ENCODE measurements at places on chromosomes 6 and 20. TPM values are rescaled to one million over a fixed set of nuclear protein-coding genes. Genes with fewer than 3 reads are reported as not detected.

GRCh38 chr6:167505782-167506181 is 180.9 kb downstream of the TTLL2 start:
- no peaks in the 10 kb centered on the region for H3K27me3 ChIP-seq
- H3K4me3 ChIP-seq = no peak overlapping the region
- no peaks in the 10 kb centered on the region for H3K36me3 ChIP-seq
- H3K4me1 ChIP-seq = no peaks in the 10 kb centered on the region
- DNase-seq = no peak

- no peak overlapping the region for H3K4me3 ChIP-seq
- H3K27me3 ChIP-seq = no peaks in the 10 kb centered on the region
- H3K36me3 ChIP-seq = no peaks in the 10 kb centered on the region
- no peak overlapping the region for H3K27ac ChIP-seq
- H3K4me1 ChIP-seq = no peaks in the 10 kb centered on the region
These were observed 17.5 kb downstream of the NRN1 start for GRCh38 chr6:5989141-5989723.

The CRIP3 gene
- 2.0 TPM for total RNA-seq

GRCh38 chr20:56447227-56447626 is 21.2 kb upstream of the RTF2 start:
- no peaks in the 10 kb centered on the region for H3K36me3 ChIP-seq
- no peak overlapping the region for H3K27ac ChIP-seq
- H3K4me1 ChIP-seq = peaks cover 11% of the 10 kb centered on the region

DNA sequence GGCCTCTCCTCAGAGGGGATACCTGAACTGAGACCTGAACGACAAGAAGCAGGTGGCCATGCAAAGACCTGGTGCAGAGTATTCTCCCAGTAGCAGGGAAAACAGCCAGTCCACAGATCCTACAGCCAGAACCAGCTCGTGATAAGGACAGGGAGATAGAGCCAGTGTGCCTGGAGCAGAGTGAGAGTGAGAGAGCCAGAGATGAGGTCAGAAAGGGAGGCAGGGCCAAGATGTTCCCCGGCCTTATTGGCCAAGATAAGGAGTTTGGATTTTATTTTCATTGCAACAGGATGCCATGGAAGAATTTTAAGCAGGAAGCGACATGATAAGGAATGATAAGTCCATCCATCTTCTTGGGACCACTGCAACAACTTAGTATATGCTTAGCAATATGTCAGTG is 111.8 kb downstream of the UBE3D start:
- H3K27ac ChIP-seq = no peak overlapping the region
- H3K4me1 ChIP-seq = no peaks in the 10 kb centered on the region
- DNase-seq = no peak
- H3K4me3 ChIP-seq = no peak overlapping the region
- H3K27me3 ChIP-seq = no peaks in the 10 kb centered on the region

- H3K27ac ChIP-seq = no peak overlapping the region
- no peaks in the 10 kb centered on the region for H3K36me3 ChIP-seq
- H3K27me3 ChIP-seq = no peaks in the 10 kb centered on the region
- H3K4me3 ChIP-seq = no peak overlapping the region
These were observed 1.3 kb upstream of the VSX1 start for GRCh38 chr20:25083141-25083772.

DNA sequence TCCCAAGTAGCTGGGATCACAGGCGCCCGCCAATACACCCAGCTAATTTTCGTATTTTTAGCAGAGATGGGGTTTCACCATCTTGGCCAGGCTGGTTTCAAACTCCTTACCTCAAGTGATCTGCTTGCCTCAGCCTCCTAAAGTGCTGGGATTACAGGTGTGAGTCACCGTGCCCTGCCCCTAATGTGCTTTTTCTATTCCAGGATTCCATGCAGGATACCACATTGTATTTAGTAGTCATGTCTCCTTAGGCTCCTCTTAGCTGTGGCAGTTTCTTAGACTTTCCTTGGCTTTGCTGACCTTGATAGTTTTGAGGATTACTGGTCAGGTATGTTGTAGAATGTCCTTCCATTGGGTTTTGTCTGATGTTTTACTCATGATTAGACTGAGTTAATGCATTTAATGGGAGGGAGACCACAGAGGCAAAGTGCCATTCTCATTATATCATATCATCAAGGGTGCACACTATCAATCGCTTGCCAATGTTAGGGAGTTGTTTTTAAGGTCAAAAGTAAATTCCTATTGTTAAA is 39.6 kb upstream of the TNFAIP3 start:
- H3K4me1 ChIP-seq = peaks cover 4% of the 10 kb centered on the region
- H3K27ac ChIP-seq = no peak overlapping the region
- H3K4me3 ChIP-seq = no peak overlapping the region
- H3K27me3 ChIP-seq = no peaks in the 10 kb centered on the region

The ZNF292 gene
- total RNA-seq = 93.9 TPM

The MRS2 gene
- 16.4 TPM for total RNA-seq

DNA sequence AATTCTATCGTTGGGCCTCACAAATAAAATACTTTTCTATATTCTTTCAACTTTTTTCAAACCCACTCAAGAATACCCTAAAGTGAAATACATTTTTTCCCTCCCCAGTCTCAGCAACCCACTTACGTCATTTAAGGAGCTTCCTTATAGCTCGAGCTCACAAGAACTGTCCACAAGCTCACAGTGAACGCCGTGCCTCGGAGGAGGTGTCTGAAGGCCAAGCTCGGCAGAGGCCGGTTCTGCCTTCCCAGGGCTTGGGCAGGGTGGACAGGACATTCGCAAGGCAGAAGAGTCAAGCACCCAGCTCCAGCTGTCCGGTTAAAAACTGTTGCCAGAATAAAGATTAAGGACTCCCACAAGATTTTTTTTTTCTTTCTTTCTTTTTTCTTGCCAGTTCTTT is 802.3 kb downstream of the QKI start:
- no peaks in the 10 kb centered on the region for H3K36me3 ChIP-seq
- no peak overlapping the region for H3K27ac ChIP-seq
- no peaks in the 10 kb centered on the region for H3K4me1 ChIP-seq
- no peak overlapping the region for H3K4me3 ChIP-seq
- no peak for DNase-seq

The STX11 gene
- 1.7 TPM for total RNA-seq

- no peaks in the 10 kb centered on the region for H3K27me3 ChIP-seq
- H3K36me3 ChIP-seq = no peaks in the 10 kb centered on the region
- no peak overlapping the region for H3K4me3 ChIP-seq
- DNase-seq = no peak
- no peaks in the 10 kb centered on the region for H3K4me1 ChIP-seq
- H3K27ac ChIP-seq = no peak overlapping the region
These were observed 157.7 kb upstream of the EYA4 start for GRCh38 chr6:133083248-133083967.

- no peak overlapping the region for H3K27ac ChIP-seq
- no peaks in the 10 kb centered on the region for H3K4me1 ChIP-seq
- H3K27me3 ChIP-seq = no peaks in the 10 kb centered on the region
- no peaks in the 10 kb centered on the region for H3K36me3 ChIP-seq
- DNase-seq = no peak
These were observed 267.6 kb upstream of the ID4 start for GRCh38 chr6:19569563-19569962.

GRCh38 chr6:159890792-159891191 is at the start of gene MAS1:
TSS of gene MAS1 (plus strand) at chr6:159890988. CDS start at chr6:159906956, 15,968 bp downstream.
- no peak within 1 kb of the TSS for H3K4me3 ChIP-seq
- no peak for DNase-seq
- H3K27ac ChIP-seq = no peak within 1 kb of the TSS
- no peaks in the 10 kb centered on the region for H3K27me3 ChIP-seq

DNA sequence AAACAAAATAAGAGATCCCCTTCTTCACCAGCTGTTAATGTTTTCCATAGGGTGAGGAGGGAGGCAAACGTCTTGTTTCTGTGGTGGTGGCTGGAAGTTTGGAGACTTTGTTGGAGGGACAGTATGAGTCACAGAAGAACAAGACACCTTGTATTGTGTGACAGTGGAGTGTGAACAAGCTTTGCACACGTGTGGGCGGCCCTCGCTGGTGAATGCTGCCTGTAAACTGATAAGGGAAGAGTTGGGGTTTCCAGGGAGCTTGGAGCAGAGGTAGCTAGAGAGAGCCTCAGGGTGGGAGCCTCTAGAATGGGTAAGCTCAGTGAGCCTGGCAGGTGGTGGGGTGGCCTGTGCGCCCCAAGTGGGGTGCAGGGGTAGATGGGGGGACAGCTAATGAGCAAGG is 78.3 kb downstream of the ZDHHC14 start:
- DNase-seq = no peak
- H3K4me3 ChIP-seq = no peak overlapping the region

DNA sequence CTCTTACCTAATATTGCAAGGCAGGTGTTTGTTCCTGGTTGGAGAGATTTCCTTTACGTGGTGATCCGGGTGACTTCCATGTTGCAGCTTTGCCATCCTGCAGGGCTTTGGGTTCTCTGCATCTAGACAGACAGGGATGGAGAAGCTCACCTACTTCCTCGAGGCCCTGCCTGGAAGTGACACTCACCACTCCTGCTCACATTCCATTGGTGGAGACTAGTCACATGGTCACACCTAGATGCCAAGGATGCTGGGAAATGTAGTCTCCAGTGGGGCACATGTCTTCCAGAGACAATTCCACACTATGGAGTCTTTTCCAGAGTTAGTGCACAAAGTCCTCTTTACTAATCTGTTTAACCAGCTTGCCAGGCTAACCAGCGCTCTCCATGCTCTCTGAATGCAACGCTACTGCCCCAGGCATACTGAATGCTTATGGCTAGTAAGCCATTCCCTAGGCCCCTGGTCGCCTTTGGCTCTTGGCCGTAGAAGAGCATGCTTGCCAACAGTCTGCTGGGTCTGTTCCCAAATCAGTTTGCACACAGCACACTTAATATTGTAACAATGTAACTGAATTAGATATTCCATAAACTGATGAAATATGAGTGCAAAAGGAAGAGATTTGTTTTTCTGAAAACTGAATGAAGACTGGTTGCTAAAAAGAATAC is 6.7 kb upstream of the KCNK15 start:
- no peaks in the 10 kb centered on the region for H3K36me3 ChIP-seq
- no peak overlapping the region for H3K4me3 ChIP-seq
- no peak overlapping the region for H3K27ac ChIP-seq
- H3K27me3 ChIP-seq = no peaks in the 10 kb centered on the region
- peaks cover 2% of the 10 kb centered on the region for H3K4me1 ChIP-seq
- DNase-seq = peak; percentile 72

- H3K4me3 ChIP-seq = no peak overlapping the region
These were observed 52.6 kb upstream of the CEP162 start for GRCh38 chr6:84280030-84280429.

- H3K4me3 ChIP-seq = peak overlapping the region; percentile 24
- peaks cover 14% of the 10 kb centered on the region for H3K4me1 ChIP-seq
- peak overlapping the region; percentile 84 for H3K27ac ChIP-seq
- no peaks in the 10 kb centered on the region for H3K27me3 ChIP-seq
These were observed 1.2 kb upstream of the RBM38 start for GRCh38 chr20:57389695-57390603.

The FLOT1 gene
- total RNA-seq = 116 TPM

The HLA-DRA gene
- total RNA-seq = 19.5 TPM

GRCh38 chr6:136060759-136061158 is 189.4 kb downstream of the MTFR2 start:
- H3K36me3 ChIP-seq = no peaks in the 10 kb centered on the region
- no peak overlapping the region for H3K27ac ChIP-seq
- no peak overlapping the region for H3K4me3 ChIP-seq
- peaks cover 20% of the 10 kb centered on the region for H3K4me1 ChIP-seq

GRCh38 chr6:163775313-163775712 is 360.8 kb downstream of the QKI start:
- no peaks in the 10 kb centered on the region for H3K36me3 ChIP-seq
- H3K27ac ChIP-seq = no peak overlapping the region
- no peaks in the 10 kb centered on the region for H3K27me3 ChIP-seq
- H3K4me3 ChIP-seq = no peak overlapping the region

DNA sequence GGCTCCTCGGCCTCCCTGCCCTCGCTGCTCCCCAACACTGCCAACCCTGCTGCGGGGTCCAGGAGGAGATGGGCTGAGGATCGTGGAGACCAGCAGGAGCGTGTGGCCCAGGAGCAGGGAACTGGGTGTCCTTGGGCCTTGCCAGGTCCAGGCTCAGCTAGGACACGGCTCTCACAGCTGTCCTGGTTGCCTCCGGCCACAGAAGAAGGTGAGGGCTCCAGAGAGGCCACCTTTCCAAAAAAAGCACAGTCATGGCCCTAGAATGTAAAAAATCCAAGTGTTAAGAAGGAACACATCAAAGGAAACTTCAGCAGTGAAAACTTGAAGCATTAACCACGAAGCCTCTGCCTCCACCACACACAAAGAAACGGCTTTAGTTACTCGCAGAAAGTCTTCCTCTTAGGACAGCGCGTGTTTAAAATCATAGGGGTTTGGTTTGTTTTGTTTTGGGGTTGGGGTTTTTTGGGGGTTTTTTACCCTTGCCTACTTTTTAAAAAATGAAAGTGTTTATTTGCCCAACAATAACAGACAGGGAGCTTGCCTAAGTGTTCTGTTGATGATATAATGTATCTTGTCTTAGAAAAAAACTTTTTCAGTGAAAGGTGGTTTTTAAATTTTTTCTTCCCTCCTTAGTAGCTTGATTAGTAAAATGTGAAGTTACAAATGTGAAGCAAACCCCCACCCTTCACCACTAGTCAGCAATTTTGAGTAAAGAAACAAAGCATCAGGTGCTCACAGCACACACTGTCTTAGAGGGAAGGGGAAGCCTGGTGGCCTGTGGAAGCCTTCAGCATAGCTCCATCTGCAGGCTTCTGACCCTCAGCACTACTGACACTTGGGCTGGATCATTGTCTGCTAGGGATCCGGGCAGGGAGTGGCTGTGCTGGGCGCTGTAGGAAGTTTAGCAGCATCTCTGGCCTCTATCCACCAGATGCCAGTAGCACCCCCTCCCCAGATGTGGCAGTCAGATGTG is 60.0 kb downstream of the PTPN1 start:
- no peak overlapping the region for H3K4me3 ChIP-seq
- H3K4me1 ChIP-seq = peaks cover 13% of the 10 kb centered on the region

GRCh38 chr6:39670519-39670918 is 54.7 kb downstream of the KIF6 start:
- no peak for DNase-seq
- no peak overlapping the region for H3K27ac ChIP-seq
- no peaks in the 10 kb centered on the region for H3K4me1 ChIP-seq
- no peak overlapping the region for H3K4me3 ChIP-seq
- no peaks in the 10 kb centered on the region for H3K36me3 ChIP-seq

GRCh38 chr6:64257586-64257985 is 622.0 kb downstream of the PHF3 start:
- no peak overlapping the region for H3K27ac ChIP-seq
- H3K36me3 ChIP-seq = no peaks in the 10 kb centered on the region
- no peak for DNase-seq
- H3K4me1 ChIP-seq = no peaks in the 10 kb centered on the region

The CST7 gene
- total RNA-seq = 1.0 TPM

- no peak overlapping the region for H3K27ac ChIP-seq
- H3K36me3 ChIP-seq = no peaks in the 10 kb centered on the region
- no peak for DNase-seq
- H3K4me1 ChIP-seq = no peaks in the 10 kb centered on the region
These were observed 119.9 kb upstream of the PRND start for GRCh38 chr20:4601630-4602296.

- no peaks in the 10 kb centered on the region for H3K27me3 ChIP-seq
- no peak for DNase-seq
- no peaks in the 10 kb centered on the region for H3K36me3 ChIP-seq
- no peak overlapping the region for H3K27ac ChIP-seq
- H3K4me3 ChIP-seq = no peak overlapping the region
These were observed 147.9 kb upstream of the PRND start for GRCh38 chr20:4573564-4574355.

GRCh38 chr20:33828326-33828844 is 17.2 kb downstream of the CHMP4B start:
- H3K27ac ChIP-seq = peak overlapping the region; percentile 29
- no peak overlapping the region for H3K4me3 ChIP-seq
- no peak for DNase-seq
- no peaks in the 10 kb centered on the region for H3K27me3 ChIP-seq

The EDN1 gene
- 0.95 TPM for total RNA-seq

The SLC22A23 gene
- total RNA-seq = 6.9 TPM

The MPIG6B gene
- 0.15 TPM for total RNA-seq

Measured in ovary (tissue), 10 donors.